ENCODE measurements at places on chromosomes 5 and 9.

- no peak for DNase-seq
Observed at GRCh38 chr9:114652776-114653555, 4.6 kb downstream of the TEX53 start.

DNA sequence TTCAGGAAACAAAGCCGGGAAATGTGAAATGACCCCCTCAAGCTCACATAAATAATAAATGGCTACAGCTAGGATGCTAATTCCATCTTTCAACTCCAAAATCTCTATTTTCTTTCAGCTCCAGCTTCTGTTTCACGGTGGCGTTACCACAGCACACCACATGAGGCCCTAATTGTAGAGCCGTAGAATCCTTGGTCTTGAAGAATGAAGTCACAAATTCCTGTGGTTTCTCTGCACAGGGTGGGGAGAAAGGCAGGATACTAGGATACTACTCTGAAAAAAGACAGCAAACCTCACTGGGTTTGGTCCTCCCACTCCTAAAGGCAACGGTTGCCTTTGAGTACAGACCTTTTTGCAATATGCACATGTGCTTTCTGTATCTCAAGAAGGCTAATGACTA is 13.9 kb upstream of the RARS1 start:
- no peak for DNase-seq

DNA sequence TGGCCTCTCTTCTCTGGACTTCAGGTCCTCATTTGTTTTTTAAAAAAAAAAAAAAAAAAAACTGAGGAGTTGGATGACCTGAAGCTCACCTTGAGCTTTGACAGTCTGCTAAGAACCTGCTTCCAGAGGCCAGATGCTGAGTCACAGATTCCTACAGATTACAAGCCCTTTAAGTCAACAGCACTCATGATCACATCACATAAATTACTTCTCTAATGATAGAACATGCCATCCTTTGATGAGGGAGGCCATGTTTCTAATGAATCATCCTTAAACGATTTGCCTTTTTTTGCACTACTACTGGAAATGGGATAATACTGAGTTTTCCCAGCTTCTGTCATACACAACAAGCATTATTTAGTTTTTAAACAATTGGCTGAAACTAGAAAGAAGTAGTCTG is 34.2 kb upstream of the MYOT start:
- DNase-seq = no peak

- no peak for DNase-seq
Observed at GRCh38 chr5:74934949-74935751, 69.0 kb upstream of the FAM169A start.

DNA sequence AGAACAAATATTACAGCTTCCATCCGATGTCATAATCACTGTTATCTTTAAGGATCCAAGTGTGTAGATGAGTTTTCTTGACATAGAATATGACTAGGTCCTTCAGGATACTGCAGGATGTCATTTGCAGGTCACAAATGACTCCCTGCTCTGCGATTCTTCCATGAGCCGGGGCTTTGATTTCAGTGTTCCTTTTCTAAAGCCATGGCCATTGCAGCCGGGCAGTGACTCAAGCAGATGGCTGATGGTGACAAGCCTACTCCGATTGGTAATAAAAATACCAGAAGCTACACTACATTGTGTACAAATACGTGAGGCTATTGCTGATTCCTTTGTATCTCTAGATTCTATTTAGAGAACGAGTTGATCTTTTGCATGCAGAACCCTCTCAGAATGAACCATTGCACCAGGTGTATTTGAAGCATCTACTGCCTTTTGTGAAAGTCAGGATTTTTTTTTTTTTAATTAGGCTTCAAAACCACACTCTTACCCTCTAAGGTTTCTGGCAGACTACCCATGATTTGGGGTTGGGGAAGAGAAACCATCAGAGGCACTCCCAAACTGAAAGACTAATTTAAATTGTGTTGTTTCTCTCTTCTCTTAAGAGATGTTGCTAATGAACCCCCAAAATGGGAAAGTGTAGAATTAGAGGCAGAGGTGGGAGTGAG is 271.0 kb upstream of the ADRA1B start:
- DNase-seq = no peak

DNA sequence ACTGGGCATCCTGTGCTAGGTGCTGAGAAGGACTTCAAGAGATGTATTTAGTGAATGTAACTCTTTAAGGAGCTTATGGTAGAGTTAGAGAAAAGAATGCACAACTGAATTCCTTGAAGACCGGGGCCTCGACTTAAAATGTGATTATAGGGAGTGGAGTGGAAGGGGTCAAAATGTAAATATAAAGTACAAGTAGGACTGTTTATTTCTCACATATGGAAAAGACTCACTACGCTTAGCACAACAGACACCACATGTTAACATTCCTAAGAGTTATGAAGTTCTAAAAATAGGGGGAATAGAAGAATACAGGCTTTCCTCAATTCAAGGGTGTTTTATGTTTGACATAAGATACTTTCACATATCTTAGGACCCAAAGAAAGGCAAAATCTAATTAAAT is 117.8 kb upstream of the OSMR start:
- no peak for DNase-seq

DNA sequence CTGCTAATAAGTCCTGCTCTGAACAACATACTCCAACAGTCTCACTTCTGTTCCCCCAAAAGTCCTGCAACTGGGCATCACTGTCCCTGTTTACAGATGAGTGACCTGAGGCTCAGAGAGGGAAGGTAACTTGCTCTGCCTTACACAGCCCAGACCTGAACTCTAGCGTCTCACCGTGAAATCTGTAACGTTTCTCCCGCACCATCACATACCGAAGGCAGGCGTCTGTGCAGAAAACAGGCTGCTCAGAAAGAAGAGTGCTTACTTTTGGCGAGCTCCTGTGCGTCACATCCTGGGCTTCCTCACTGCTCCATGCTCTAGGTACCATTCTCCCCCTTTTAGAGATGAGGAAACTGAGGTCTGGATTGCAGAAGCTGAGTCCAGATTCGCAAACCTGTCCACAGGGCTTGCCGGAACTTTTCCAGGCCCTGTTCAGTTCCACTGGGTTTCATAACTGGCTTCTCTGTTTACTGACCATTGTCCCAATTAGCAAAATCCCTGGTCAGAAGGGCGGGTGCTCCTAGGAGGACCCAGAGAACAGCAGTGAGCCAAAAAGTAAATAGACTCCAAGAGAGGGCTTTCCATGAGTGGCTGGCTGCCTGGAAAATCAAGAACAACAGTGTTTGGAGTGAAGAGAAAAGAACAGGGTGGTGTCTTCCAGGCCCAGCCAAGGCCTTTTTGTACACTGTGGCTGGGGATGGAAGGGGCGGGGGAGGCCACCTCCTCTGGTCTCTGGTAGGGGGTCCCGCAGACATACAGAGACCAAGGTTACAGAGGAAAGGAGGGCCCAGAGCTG is 27.1 kb downstream of the GSN start:
- DNase-seq = peak; percentile 59

- DNase-seq = no peak
Observed at GRCh38 chr5:123505633-123506032, 6.3 kb upstream of the CSNK1G3 start.

GRCh38 chr9:110179734-110180133 is 28.2 kb downstream of the C9orf152 start:
- no peak for DNase-seq

DNA sequence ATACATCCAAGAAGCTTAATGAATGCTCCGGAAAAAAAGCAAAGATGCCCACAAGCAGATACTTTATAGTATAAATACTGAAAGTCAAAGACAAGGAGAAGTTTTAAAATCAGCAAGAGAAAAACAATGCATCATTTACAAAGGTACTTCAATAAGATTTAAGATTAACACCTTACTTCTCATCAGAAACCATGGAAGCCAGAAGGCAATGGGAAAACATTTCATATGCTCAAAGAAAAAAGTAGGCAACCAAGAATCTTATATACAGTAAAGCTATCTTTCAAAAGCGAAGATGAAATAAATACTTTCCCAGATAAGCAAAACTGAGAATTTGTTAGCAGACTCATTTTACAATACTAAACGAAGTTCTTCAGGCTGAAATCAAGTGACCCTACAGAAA is 51.1 kb downstream of the ABHD17B start:
- DNase-seq = no peak

- DNase-seq = no peak
Observed at GRCh38 chr9:105047742-105048041, 119.7 kb upstream of the ABCA1 start.

DNA sequence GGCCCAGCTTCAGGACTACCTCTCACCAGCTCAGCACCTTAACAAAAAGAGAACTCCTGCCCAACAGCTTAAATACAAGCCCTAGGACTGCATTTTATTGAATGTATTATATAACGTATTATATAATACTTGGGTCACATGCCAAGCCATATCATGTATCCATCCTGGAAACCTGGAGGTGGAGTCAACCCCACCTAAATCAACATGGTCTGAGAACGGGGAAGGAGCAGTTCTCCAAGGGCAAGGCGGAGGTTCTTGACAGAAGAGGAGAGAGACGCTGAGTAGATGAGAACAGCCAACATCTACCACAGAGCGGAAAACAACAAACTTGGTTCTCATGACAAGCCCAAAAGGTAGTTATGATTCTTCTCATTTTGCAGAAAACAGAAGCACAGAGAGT is 163.4 kb downstream of the FGF18 start:
- DNase-seq = no peak

DNA sequence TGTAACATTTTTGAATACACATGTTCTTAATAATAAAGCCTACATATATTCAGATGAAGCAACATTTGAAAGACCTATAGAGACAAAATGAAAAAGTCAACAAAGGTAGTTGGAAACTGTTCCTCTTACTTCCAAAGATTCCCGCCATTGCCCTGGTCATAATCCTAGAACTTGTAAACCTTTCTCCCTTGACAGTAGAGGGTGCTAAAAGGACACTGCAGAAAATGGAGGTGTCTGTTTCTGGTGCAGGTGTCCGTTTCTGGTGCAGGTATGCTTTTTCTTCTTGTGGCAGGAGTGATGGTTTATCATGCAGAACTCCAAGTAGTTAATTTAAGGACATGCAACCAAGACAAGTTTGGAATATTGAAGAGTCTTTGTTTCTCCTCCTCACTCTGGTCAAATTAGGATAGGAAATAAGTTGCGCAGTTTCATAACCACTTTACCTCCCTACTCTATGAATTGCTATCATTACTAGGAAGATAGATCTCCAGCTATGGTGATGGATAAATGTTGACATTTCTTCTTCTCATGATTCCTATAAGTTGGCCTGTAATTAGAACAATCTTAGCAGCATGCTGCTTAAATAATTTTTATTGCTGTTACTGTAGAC is 56.0 kb upstream of the FAM174A start:
- DNase-seq = no peak

GRCh38 chr9:98080326-98080725 is 23.8 kb downstream of the NANS start:
- DNase-seq = no peak

- no peak for DNase-seq
Observed at GRCh38 chr5:8958602-8959001, 587.3 kb downstream of the SEMA5A start.

DNA sequence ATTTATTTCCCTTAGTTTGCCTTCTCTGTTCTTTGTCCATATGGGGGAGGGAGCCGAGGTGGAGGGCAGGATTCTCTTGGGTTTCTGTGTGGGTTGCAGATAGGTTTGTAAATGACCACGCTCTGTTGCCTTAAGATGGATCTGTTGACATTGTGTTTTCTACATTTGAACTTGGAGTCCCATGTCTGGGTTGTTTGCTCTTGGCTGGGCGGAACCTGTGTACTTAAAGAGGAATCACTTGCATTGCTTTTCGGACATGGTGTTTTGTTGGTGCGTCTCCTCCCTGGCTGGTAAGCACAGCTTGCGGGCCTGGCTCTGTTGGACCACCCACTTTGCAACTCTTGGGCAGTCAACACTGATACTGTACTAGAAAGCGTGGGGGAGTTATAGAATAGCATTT is 45.9 kb downstream of the EHMT1 start:
- DNase-seq = no peak

GRCh38 chr5:135609981-135610380 is 31.2 kb upstream of the CXCL14 start:
- DNase-seq = no peak

DNA sequence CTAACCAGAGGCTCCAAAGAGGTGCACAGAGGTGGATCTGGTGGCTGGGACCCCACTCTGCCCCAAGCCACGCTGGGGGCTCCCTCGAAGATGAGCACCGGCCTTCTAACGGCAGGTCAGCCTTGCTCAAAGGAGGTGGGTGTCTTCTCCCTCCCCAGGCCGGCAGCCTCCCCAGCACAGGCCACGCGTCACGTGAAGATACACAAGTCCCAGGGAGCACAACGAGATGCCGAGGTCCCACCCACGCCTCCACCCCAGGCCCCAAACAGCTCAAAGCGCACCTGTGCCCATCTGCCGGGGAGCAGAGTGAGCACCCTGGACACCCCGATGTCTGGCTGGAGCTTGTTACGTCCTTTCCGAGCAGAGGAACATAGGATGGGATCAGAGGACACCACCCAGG is 12.1 kb downstream of the PNPLA7 start:
- DNase-seq = no peak

DNA sequence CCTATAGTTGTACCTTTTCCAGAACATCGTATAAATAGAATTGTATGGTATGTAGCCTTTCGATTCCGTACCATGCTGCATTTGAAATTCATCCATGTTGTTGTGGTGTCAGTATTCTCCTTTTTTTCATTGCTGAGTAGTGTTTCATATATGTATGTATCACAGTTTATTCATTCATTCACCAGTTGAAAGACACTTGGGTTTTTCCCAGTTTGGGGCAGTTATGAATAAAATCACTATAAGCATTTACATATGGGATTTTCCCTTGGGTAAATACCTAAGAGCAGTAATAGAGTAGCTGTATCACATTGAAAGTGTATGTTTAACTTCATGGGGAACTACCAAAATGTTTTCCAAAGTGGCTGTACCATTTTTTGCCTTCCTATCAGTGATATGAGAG is 16.1 kb upstream of the FKTN start:
- DNase-seq = no peak

- no peak for DNase-seq
Observed at GRCh38 chr9:129751841-129752801, 721 bp downstream of the PTGES start.

GRCh38 chr5:61055434-61056006 is 106.7 kb downstream of the SMIM15 start:
- no peak for DNase-seq

DNA sequence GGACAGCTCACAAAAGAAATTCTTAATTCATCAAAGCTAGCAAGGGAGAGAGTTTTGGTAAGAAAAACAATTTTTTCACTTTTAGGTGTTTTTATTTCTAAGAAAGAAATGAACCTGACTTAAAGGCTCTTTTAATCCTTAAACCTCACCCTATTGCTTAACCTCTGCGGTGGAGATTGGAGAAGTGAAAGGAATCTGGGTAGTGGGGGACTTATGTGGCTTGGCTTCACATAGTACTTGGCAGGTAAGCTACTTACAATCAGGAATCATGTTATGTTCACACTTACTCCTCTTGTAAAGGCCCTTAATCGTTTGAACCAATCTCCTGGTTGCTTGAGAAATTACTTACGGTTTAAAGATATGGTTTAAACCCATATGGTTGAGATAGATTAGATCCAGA is 104.8 kb downstream of the ISOC1 start:
- DNase-seq = no peak
